Fibroblast of villous mesenchyme (primary cell): ENCODE measurements at places on chromosomes 7 and 10. TPM values are rescaled to one million over a fixed set of nuclear protein-coding genes. Genes with fewer than 3 reads are reported as not detected.

DNA sequence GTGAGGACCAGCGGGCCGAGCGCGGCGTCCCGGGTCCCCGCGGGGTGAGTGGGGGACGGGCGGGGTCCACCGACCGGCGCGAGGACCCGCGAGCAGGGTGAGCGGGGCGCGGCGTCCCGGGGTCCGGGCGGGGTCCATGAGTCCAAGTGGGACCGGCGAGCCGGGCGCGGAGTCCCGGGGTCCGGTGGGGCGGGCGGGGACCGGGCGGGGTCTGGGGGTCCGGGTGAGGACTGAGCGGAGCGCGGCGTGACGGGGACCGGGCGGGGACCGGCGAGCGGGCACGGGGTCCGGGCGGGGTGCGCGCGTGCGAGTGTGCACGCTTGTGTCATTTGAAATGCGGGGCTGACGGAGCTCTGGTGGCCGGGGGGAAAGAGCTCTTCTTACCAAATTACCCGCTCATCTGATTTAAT lies 765 bp downstream of the CELF2 start:
- DNase-seq: no peak

DNA sequence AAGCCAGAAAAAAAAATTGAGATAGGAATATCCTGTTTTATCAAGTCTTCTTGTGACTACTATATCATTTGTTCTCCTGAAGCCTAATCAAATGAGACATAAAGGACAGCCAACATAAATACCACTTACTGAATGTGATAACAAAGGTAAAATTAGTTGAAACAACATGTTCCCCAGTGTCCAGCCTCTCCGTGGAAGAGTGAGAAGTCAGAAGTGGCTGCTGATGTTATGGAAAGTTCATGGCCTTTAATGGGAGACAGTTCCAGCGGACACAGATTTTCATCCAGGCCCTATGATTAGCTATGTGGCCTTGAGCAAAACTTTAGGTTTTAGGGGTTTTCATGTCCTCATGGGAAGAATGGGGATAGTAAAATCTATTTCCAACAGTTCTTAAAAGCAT lies 724.3 kb downstream of the SUGCT start:
- no peak for DNase-seq

DNA sequence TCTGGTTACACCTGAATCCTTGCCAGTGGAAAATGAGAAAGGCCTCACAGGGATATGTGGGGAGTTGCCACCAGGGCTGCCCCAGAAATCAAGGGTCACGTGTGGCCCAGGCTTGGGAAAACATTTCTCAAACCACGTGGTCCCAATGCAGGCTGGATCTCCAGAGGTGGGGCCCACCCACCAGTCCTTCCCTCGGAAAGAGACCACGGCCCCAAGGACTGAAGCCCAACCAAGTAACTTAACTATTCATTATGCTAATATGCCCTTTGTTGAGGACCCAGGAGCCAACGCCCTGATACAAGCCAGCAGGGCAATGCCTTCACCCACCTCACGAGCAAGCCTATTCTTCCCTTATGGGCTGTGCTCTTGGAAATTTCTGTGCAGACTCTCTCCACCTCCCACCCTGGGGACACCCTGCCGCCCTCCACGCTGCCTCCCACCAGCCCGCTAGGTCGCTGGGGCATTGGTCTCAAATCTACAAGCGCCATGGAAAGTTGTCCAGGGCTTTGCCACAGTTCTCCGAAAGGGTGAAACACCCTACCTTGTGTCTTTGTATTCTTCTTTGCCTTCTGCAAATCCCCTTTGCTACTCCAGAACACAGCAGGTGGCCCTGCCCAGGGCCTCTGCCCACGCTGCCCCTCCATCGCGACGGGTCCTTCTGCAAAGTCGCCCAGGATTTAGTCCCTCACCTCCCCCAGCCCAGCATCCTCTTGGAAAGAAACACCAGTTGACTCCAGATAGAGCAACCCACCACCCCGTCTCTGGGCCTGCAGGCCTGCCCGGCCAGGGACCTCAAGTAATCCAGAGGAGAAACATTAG lies 8.8 kb downstream of the TNS3 start:
- no peak for DNase-seq

GRCh38 chr7:131042269-131043160 lies 285.2 kb upstream of the MKLN1 start:
- DNase-seq: peak; percentile 28

- peak; percentile 75 for DNase-seq
Measured at GRCh38 chr10:14536241-14537213, 205.8 kb upstream of the FRMD4A start.

GRCh38 chr7:171912-172515 lies 20.4 kb upstream of the FAM20C start:
- DNase-seq: no peak

The PRSS37 gene
- not detected in 2 replicates for total RNA-seq
